ENCODE measurements at places on chromosomes 2 and 18. TPM values are rescaled to one million over a fixed set of nuclear protein-coding genes. Genes with fewer than 3 reads are reported as not detected.

DNA sequence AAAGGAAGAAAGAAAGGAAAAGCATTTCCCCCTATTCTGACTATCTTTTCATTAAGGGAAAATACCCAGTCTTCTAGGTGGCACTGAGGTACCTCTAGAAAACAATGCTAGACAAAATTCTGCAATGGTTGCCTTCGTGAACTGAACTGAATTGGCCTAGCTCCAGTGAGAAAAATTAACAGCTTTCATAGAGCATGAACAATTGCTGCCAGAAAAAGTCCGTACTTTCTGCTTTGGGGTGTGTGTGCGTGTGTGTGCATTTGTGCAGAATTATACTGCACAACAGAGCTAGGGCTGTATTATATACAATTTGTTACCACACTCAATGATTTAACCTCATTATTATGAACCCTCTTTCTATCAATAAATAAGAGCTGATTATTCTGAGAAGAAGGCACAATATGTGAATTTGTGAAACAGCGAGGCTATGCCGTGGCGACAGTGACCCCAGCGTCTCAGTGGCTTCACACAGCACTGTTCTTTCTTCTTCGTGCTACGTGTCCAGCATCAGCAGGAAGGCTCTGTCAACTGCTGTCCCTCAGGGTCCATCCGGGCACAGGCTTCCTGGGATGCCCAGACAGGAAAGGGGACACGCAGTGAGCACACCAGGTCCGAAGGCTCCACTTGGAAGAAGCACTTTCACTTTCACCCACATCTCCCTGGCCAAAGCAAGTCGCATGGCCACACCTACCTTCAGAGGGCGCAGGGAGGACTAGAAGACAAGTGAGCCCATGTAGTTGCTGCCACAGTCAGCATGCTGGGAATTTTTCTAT, 47.5 kb downstream of the PTGR3 start:
- no peak for DNase-seq

GRCh38 chr2:183093857-183094657, 15.5 kb downstream of the DUSP19 start:
- no peak for DNase-seq

Gene CD207
- total RNA-seq: 0.27 TPM

Gene CLEC4F
- total RNA-seq: 0.55 TPM

Gene FMNL2
- 24.6 TPM for total RNA-seq

Gene CNTNAP5
- total RNA-seq: 1.4 TPM

GRCh38 chr2:141381946-141382345, 748.9 kb downstream of the LRP1B start:
- no peak for DNase-seq

Gene ICOS
- total RNA-seq: not detected

- no peak for DNase-seq
These were observed 148.8 kb downstream of the VAPA start for GRCh38 chr18:10062302-10063300.

DNA sequence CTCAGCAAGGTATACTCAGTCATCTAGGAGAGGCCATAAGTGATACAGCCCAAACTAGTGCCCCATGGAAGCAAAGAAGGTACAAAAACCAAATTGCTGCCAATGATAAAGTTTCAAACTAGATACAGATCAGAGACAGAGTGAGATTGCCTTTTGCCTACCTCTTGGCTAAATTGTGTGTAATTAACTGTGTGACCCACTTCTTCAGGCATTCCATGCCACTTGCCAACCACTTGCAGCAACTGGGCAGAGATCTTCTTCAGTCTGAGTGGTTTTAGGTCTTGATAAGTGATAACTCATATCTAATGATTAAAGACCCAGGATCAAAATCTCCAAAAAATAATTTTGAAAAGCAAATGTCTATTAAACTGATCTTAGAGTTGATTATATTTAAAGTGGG, 21.1 kb upstream of the NABP1 start:
- DNase-seq: no peak

- DNase-seq: no peak
These were observed 150.9 kb downstream of the COL6A3 start for GRCh38 chr2:237262838-237263771.

Gene CHN1
- 15.6 TPM for total RNA-seq

Gene MAP3K2
- 47.8 TPM for total RNA-seq

DNA sequence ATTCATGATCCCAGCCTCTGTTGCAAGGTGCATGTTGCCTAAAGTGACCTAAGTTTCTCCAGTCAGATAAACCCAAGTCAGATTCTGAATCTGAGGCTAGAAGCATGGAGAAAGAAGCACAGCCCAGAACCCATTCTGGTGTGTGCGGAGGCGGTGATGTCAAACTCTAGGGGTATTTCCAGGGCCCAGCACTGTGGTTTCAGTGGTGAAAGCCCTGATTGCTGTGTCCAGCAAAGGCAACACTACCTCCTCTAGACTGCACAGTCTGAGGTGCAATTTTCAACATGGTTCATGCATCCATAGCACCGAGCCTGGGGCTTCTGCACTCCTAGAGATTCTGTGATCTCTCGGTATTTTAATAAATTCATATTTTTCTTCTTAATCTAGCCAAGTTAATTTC, 264.8 kb upstream of the KLHL29 start:
- DNase-seq: no peak

DNA sequence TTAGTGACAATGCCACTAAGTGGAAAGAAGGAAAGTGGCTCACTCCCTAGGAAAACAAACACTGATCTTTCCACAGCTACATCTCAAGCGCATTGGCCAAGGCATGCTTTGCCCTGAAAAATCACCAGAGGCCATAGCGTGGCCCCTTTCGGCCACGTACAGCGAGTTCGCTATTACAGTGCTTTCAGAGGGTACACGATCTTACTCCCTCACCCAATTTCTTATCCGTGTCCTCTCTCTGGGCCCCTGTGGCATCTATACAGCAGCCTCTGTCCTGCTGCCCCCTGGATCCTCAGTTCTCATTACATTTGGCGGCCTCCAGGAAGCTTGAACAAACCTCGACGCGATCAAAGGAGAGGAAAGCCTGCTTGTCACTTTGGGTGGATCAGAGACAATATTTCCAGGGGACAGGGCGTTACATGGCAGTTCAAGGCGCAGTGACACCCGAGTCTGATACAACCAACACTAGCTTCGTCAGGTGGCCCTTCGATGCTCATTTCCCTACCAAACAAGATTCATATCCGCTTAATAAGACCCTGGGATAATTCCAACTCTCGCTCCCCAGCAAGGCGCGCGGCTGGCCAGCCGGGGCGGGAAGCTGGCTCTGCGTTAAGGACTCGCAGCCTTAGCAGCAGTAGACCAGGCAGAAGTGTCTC, 941 bp downstream of the SKOR2 start:
- DNase-seq: no peak

Gene RTP5
- not detected for total RNA-seq

Gene GFPT1
- 24.4 TPM for total RNA-seq

Gene C2orf81
- 2.0 TPM for total RNA-seq

Gene UBR3
- 63.3 TPM for total RNA-seq

Gene PDE1A
- 35.3 TPM for total RNA-seq

DNA sequence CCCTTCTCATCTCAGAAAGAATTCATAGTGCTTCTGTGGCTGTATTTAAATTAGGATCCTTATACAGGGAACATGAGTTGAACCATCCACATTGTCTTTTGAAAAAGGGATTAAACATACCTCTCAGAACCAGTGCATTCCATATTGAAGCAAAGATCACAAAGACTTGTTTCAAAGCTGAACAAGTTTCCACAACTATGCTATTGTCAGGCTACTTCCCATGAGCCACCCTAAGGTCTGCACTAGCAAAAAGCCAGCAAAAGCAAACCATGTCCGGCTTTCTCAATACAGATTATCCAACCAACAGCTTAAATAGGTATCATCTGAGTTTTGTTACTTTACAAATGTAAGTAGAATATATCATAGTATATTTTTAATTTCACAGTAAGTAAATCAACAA, 78.1 kb downstream of the SCG2 start:
- DNase-seq: no peak

Gene HMSD
- not detected for total RNA-seq

DNA sequence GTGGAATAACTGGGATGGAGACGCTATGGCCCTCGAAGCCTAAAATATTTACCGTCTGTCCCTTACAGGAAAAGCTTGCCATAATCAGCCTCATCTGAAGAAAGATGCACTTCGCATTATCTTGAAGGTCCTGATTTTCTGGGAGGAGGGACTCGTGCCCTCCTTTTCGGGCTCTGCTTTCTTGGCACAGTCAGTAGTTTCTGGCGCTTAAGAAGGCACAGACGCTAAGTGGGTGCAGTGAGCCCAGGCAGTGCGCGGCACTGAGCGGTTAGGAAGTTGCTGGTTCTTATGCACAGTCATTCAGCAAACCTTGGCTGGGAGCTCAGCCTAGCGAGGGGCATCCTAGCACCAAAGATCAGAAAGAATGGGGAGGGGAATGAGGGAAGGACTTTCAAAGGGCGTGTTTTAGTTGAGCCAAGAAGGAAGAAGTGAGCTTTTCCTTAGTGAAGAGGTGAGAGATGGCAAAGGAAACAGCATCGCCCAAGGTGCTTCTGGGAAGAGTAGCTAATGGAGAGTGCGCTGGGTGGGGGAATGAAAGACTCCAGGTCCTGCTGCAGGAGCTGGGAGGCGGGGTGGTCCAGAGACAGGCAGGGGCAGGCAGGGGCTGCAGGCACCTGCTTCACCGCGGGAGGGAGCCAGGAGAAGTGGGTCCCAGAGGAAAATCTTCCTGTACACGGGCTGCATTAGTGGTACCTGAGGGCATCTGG, 64.1 kb downstream of the ZCCHC2 start:
- no peak for DNase-seq

Gene R3HDM1
- total RNA-seq: 16.8 TPM

GRCh38 chr2:188324067-188324466, 32.4 kb downstream of the GULP1 start:
- DNase-seq: no peak

DNA sequence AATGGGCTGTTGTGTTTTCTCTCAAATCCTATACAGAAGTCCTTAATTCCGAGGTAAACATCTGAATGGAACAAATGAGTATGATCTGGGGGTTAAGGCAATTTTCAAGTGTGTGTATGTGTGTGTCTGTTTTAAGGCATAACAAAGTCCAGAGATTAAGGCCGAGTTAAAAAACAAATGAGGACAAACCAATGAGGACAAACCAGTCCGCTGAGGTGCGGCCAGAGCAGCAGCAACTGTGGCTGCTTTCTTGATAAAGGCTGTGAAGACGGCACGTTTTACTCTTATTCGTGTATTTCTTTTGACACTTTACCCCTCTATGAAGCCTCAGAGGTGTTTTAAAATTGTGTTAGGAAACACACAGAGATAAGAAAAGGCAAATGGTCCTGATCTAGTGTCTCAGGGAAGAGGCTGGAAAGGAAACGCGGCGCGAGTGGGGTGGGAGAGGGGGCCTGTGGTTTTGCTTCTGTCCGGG, 495 bp upstream of the GULP1 start:
- DNase-seq: no peak

Gene CRYGD
- total RNA-seq: not detected

Gene DPP4
- total RNA-seq: 11.1 TPM

All from sigmoid colon (tissue), 7 donors.